ENCODE measurements at places on chromosomes 2 and 18.

DNA sequence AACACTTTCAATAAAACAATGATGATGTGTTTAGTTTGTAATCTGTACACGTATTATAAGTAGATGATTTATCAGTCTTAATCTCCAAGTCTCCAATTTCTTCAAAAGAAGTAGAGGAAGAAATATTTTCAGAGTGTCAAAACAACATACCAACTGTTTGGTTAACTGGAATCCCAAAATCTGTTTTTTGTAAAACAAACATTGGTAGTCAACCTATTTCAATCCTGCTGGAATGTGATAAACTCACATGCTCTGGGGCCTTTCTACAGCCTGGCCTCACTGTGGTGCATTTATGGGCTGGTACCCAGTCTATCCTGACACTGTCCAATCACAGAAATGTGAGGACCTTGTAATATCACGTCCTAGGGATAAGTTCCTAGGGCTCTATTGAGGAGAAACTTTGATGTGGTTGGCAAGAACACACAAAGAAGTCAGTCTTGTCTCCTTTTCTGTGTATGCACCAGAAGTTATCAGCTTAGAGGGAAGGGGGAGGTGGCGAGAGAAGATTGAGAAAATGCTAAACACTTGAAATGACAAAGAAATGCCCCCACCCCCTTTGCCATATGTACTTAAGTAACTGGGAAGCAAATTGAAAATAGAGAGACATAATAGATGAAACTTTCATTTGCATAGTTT, 47.2 kb downstream of the PRKRA start:
- DNase-seq, result no peak

- no peak for DNase-seq
Measured at GRCh38 chr2:101782427-101782792, 84.9 kb downstream of the MAP4K4 start.

GRCh38 chr18:6652098-6652497, 77.4 kb upstream of the ARHGAP28 start:
- DNase-seq, result no peak

GRCh38 chr2:97702731-97703470, 10.5 kb upstream of the ZAP70 start:
- no peak for DNase-seq
